ENCODE measurements at places on chromosomes 4 and X.

DNA sequence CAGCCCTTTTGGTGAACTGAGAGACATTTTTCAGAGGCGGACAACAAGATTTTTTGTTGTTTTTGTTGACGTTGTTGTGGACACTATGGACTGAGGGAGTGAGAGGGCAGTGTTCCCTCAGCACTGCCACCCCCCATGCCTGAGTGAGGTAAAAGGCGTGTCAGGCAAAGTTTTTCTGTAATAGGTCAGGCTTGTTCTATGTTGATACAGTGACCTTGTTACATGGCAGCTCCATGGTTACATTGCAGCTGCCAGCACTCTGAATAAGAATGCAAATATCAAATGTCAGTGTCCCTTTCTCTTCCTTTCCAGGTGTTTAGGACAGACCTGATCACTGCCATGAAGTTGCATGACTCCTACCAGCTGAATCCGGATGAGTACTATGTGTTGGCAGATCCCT lies 36.6 kb downstream of the JADE1 start:
- DNase-seq, result no peak

DNA sequence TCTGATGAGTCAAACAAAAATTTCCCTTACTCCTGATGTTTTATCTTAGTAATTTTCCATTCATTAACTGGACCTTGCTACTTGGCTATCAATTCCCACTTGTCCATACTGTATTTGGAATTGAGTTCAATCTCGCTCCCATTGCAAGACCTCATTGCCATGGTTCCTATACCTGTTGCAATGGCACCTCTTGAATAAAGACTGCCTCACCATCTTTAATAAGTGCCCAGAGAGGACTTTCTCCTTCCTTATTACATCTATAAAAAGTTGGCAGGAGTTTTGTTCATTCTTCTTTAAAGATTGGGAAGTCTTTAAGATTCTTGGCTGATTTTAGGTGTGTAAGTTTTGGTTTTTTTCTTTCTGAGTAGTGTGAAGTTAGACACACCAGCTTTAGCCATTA lies 397.4 kb downstream of the SPOCK3 start:
- no peak for DNase-seq

DNA sequence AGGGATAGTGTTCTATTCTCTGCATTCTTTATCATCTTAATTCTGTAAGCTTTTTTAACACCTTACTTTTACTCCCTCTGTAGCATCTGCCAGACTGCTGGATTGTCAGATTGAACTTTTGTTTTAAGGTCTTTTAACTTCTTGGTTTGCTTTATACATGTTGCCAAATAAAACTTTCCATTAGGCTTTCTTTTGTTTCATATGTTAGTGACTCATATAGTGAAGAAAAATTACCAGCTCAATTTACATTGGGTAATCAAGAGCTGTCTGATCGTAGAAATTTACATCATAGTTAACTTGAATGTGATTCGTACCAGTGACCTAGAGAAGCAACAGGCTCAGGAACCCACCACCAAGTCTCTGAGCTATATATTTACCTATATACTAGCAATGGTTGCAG lies 28.5 kb upstream of the KLHL4 start:
- DNase-seq, result no peak

- no peak for DNase-seq
These were observed 69.4 kb downstream of the EFHC2 start for GRCh38 chrX:44274096-44274495.

GRCh38 chr4:124132161-124132560 lies 580.4 kb downstream of the ANKRD50 start:
- no peak for DNase-seq

GRCh38 chr4:56537147-56537546 lies 31.6 kb downstream of the ARL9 start:
- DNase-seq, result no peak

GRCh38 chr4:88242144-88242543 lies 42.2 kb downstream of the PPM1K start:
- no peak for DNase-seq

- DNase-seq, result no peak
These were observed 42.4 kb upstream of the SFRP2 start for GRCh38 chr4:153831245-153831644.

DNA sequence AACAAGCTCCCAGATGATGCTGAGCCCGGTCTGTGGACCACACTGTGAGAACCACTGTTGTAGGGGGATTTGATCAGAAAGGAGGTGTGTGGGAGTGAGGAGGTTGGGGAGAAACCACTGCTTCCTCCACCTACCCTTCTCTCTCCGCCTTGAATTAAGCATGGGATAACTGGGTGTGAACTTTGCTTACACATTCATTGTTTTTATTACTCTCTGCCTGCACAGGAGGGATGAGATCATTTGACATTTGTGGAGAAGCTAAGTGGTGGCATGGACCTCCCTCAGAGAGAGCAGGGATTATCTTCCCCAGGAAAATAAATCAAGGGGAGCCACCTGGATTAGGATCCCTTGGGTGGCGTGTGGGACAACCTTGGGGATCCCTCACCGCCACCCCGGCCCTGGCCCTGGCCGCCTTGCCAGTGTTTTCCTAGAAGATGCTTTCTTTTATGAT lies 212.1 kb upstream of the ATP6AP2 start:
- DNase-seq, result no peak

GRCh38 chr4:76716658-76717057 lies 181.3 kb downstream of the SOWAHB start:
- DNase-seq, result no peak

DNA sequence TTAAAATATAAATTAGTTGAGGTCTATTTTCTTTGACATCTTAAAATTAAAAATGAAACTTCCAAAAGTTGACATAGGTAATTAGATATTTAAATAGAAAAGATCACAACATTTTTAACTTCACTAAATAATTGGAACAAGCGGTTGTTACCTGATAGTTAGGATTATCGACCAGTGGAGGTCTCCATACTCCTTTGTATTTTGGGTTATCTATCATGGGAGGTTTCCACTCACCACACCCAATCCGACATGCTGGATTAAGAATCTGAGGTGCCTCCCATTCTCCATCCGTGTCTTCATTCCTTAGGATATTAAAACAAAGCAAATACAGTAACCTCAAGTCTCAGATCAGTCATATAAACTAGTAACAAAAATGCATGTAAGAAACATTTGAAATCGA lies 22.2 kb downstream of the SCOC start:
- no peak for DNase-seq

- DNase-seq, result no peak
These were observed 159.6 kb downstream of the TET2 start for GRCh38 chr4:105306158-105306781.

DNA sequence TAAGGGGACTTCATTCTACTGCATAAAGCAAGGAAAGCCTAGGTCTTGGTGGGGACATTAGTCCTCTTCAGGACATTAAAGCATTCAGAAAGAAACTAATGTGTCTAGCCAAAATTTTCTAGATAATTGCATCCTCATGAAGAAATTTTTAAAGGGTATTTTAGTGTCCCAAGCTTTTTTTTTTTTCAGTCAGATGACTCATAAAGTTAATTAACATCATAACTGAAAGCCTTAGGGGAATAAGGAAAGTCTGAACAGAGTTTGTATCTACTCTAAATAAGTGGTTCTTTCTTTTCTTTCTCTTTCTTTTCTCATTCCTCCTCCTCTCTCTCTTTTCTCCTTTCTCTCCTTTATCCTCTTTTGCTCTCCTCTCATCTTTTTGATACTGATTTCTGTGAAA lies 202.4 kb downstream of the ADAMTS3 start:
- no peak for DNase-seq
